Anterior cingulate cortex (tissue), 58 donors: ENCODE measurements at places on chromosomes 1 and 21.

GRCh38 chr21:30269803-30270530 lies 12.8 kb downstream of the KRTAP24-1 start:
- DNase-seq = no peak

DNA sequence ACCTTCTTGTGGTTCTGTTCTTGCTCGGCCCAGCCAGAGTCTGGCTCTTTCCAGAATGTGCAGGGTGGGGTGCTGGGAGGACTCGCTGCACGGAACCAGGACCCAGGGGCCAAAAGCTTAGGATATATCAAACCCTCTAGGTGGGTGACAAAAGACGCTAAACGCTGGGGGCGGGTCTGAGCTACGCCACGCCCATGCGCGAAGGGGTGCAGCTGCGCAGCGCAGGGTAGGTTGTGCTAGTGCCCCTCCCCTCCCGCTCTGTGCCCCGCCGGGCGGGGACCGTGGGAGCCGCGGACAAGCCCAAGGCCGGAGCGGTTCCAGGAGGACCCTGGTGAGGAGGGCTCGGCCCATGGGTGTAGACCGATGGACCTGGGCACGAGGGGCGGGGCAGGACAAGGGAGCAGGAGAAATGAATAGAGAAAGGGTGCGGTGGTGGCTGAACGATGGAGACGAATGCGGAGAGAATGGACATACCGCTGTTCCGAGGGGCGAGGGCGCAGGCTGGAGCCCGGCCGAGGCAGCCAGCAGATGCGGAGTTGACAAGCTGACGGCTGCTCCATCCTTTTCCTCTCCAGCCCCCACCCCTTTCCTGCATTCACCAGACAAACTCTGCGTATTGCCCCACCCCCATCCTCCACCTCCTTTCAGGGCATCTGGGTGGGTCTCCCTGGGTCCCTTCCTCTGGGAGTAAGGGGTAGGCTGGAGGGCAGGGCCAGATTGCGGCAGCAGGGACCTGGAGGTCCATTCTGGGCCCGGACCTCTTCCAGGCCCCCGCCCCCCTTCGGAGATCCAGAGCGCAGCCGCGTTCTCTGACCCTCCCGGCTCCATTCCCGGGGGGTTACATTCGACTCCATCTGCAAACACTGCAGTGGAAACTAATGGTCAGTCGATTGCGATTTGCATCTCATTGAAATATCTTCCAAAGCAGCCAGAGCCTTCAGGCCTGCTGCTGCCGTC lies at the start of gene RUSC1:
Gene RUSC1 (plus strand): TSS at position 234 of the 957 bp plus-strand sequence. CDS start 880 bp downstream, outside the sequence.
- peak; percentile 66 for DNase-seq

- DNase-seq = no peak
Measured at GRCh38 chr21:42455196-42455595, 40.8 kb downstream of the RSPH1 start.

DNA sequence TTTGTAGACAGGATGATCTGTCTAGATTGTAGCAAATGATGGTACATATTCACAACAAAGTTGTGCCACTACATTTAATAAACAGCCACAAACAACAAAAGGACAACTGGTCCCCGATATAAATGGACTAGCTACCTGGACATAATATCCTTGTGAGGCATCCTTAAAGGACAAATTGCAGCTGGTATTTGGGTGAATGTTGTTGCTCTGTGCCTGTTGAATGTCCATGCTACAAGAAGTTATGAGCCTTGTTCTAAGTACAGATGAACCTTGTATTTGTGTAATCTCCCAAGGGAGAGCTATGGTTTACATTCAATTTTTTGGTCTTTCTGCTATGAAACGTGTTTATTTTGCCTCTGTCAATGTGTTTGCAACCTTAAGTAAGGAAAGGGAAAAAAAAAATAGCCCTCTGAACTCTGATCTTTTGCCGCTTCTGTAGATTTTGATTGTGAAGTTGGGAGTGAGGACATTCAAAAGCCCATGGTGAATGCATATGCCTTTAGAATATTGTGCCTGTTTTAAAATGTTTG lies 26.5 kb downstream of the SFT2D2 start:
- DNase-seq = no peak

- DNase-seq = no peak
Measured at GRCh38 chr21:18030248-18030647, 211.1 kb upstream of the C21orf91 start.

DNA sequence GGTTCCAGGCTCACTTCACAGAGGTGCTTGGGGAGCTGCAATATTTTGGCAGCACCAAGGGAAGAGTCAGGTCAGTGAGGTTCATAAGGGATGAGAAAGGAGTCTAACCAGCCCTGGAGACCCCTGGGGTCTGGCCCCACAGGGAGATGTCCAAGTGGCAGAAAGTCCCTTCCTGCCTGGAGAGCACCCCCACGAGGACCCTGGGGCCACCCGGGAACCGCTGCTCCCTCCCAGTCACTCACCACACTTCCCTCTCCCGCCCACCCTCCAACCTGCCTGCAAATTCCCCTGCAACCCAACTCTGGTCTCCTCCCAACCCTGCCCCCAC lies 6.5 kb upstream of the ITGB2 start:
- no peak for DNase-seq

DNA sequence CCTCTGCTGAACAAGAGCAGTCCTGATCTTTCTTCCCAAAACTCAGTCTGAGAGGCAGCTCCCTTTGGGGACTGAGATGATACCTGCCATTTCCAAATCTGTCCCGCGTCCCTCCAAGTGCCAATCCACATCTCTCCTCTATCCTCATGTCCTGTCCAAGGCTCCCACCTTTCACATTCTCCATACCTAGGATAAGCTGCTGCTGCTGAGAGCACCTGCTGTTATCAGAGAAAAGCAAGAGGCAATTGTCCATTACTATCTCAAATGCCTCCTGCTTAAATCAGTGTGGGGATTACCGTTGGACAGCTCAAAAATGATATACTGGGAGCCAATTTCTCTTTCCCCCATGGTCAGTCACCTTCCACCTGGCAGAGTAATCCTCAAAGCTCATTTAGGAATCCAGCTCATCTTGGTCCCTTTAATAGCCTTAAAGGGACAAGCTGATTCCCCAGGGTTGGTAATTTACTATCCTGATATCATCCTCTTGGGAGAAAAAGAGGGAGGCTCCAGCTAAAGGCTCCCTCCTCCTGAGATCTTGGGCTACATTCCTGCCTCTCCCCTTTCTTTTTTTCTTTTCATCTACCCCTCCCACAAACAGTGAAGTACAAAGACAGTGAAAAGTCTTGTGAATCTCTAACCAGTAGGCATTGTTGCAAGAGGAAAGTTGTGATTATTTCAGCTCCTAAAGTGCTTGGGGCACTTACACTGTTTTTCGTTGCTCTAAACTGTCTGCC lies 278.1 kb upstream of the CAMK1G start:
- DNase-seq = no peak

DNA sequence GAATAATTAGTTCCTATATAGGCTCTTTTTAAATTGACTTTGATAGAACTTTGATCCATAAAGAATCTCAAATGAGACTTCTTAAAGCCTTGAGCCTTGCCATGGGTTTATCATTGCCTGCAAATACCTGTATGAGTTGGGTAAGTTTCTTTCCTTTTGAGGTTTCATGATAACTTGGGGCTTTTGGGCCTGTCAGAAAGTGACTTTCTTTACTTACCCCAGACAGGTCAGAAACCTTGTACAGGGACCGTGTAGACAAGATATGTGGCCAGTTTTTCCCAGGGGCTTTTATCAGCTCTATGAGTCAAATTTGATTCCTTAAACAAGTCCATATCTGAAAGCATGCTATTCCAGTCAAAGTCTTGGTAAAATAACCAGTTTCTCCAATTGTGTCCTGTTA lies 17.3 kb downstream of the KCTD3 start:
- DNase-seq = no peak

DNA sequence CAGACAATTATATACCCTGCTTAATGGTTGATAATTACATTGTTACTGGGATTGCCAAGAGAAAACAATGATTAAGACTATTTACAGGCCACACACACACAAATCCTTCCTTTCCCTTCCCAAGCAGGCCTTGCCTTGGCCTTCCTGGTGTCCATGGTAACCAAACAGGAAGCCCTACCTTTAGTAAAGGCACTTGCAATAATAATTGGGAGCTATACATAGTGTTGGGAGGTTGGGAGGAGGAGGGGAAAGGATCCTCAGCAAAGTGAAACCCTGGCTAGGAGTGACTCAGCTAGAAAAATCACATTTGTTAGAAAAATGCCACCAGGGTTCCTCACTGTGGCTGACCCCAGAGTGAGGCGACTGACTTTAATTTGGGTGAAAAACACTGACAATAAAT lies 122.3 kb upstream of the ADAR start:
- no peak for DNase-seq

GRCh38 chr1:153360592-153361479 lies 3.2 kb downstream of the S100A9 start:
- DNase-seq = no peak
